Non-pigmented ciliary epithelial cell (primary cell): ENCODE measurements at places on chromosomes 13 and 19.

GRCh38 chr13:61350341-61350740 is 65.3 kb downstream of the PCDH20 start:
- no peak for DNase-seq

GRCh38 chr13:42279080-42279479 is 7.1 kb downstream of the AKAP11 start:
- no peak for DNase-seq

DNA sequence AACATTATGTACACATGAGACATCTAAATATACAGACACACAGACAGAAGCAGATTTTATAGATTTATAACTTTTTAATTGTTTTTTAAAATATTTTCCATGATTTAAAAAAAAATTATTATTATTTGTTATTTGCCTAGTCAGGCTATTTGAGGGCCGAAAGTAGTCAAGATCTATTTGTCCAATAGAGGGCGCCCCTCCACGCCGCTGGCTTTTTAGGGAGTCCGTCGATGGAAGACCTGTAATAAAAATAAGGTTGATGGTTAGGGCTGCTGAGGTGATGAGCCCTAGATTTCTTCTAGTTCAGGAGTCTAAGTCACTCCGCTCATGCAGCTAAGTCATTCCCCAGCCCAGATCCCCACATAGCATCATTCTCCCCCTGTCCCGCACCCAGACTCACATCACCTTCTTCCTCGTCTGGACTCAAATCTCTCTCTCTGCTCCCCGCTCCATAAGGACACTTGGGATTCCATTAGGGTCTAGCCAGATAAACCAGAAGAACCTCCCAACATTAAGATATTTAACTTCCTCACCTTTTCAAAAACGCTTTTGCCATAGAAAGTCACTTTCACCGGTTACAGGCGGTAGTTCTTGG is 33.9 kb upstream of the CEACAM21 start:
- no peak for DNase-seq

DNA sequence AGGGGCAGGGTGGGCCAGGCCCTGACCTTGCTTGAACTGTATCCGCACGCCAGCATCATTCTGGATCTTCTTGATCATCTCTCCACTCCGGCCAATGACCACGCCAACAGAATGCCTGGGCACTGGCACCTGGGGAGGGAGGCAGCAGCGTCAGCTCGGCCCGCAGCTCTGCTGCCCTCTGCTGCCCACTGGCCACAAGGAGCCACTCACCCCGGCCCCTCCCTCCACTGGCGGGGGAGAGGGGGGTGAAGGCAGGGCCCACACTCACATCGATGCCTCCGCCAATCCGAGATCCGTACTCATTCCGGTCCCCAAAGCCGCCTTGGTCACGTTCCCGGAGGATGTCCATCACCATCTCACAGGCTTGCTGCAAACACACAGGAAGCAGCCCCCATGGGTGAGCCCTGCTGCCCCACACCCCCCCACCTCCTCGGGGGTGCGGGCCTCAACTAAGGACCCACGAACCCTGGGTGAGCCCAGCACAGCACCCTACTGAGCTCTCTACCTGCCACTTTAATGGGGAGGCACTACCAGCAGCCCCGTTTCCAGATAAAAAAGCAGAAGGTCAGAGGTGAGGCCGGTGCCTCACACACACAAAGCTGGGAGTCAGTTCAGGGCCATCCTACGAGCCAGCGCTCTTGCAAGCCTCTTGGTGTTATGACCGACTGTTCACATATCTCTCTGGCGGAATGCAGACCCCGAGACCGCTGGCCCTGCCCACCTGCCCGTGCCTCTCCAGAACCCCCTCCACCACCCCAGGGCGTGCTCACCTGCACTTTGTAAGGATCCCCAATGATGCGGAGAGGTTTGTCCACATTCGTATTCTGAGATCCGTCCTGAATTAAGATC is 6.7 kb downstream of the KHSRP start:
- no peak for DNase-seq

DNA sequence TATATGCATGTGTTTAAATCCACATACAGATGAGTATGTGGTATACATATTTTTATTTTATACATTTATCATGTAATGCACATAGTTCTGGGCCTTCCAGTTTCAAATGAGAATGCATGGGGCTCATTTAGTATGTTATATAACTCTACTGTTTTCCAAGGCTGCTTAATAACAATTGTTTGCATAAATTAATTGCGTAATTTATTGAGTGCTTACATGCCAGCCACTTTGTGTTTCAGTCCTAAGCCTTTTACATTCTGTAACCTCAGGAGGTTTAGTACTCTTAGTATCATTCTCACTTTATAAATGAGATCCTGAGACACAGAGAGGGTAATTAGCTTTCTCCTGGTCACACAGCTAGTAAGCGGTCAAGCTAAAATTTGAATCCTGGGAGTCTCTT is 16.7 kb upstream of the CACNG8 start:
- no peak for DNase-seq

DNA sequence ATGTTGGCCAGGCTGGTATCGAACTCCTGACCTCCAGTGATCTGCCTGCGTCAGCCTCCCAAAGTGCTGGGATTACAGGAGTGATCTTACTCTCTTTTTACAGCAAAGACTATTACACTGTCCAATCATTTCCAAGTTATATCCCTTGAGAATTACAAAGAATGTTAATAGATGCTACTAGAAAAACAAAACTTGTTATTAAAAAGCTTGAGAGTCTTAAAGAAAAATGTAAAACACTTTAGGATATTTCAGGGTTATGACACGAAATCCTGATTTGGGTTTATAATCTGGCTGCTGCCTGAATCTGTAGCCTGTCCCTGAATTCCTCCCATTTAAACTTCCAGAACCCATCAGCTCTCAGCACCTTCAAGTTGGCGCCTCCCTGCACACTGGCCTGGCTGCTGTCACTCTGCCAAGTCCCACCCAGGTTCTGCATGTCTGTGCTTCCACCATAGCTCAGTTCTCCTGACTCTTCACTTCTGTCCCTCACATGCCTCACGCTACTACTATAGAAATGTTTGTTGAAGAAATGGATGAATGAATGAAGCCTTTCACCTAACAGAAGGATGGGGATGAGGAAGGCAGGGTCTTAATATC is 55.8 kb upstream of the RFXAP start:
- no peak for DNase-seq

DNA sequence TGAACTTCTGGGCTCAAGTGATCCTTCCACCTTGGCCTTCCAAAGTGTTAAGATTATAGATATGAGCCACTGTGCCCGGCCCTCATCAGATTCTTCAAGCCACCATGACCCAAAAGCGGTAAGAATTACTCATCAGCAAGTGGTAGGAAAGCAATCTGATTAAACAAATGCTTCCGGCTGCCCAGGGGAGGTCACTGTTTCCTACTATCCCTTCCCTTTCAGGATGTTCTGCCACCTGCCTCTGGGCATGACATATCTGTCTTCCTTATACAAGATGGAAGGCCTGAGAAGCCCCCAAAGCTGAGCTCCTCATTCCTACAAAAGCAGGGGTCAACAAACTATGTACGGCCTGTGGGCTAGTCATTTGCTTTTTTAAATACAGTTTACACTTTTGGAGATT is 7.0 kb downstream of the ABHD8 start:
- DNase-seq = no peak

DNA sequence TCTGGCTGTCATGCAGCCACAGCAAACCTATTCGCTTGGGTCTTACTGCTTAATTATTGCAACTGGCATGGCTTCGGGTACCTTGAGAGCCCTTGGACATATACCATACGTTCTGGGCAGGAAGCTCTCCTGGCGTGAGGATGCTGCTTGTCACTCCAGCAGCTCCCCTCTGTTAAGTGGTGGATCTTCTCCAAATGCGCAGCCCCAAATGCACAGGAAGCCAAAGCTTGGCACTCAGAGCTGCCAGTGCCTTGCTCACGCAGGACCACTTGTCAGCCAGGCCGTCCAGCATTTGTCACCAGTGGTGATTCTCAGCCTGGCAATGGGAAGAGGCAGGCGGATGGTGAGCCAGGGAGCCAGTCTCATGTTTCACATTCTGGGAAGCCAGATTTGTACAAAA is 158.6 kb downstream of the KATNAL1 start:
- DNase-seq = no peak

GRCh38 chr19:43872547-43873336 is 45.6 kb downstream of the ZNF283 start:
- no peak for DNase-seq

- no peak for DNase-seq
These were observed 25.0 kb upstream of the VWA8 start for GRCh38 chr13:41985788-41986508.

DNA sequence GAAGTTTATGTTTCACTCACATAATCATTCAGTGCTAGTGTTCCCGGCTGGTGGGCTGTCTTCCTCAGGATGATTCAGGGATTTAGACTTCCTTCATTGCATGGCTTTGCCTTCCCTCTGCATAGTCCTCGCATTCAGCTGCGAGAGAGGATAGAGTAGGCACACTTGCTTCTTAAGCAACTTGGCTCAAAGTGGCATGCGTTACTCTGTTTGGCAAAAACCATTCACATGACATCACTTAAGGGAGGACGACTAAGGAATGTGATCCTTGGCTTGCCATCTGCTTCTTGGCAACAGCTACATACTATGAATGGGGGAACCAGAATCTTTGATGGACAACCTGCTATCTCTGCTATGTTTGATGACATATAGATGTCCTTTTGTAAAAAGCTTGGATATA is 359.3 kb downstream of the TDRD3 start:
- no peak for DNase-seq

- no peak for DNase-seq
These were observed 84.6 kb downstream of the NALCN start for GRCh38 chr13:101331731-101332130.

- DNase-seq = no peak
These were observed 110.3 kb downstream of the GGACT start for GRCh38 chr13:100478107-100478809.

DNA sequence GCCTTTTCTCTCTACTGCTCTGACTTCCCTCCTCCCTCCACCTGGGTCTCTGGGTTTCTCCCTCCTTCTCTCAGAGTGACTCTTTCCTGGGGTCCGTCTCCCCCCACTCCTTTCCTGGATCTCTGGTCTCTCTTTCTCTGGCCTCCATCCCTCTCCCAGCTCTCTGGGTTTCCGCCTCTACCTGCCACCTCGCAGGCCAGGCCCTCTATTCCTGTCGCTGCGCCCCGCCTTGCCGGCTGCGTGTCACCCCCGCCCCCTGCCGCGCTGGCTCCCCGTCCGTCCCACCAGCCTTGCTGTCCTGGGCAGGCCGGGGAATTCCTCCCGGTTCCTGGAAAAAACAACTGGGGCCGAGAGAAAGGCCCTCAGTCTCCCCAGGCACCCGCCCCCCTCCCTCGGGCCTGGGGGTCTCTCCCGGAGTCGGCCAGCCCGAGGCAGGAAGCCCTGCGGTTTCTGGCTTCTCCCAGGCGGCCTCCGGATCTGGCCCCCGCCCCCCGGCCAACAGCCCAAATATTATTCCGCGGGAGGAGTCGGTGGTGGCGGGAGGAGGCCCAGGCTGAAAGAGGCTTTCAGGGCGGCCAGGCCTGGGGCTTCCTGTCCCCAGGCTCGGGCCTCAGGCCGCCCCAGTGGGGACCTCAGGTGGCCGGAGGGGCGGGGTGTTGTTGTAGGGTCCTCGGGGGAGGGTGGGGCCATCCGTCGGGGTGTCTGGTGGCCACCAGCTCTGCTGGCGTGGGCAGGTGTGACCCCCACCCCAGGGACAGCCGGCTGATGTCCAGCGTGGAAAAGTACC is 9.3 kb downstream of the IRF2BP1 start:
- DNase-seq = no peak

- no peak for DNase-seq
These were observed 46.9 kb upstream of the UQCRFS1 start for GRCh38 chr19:29259867-29260281.

DNA sequence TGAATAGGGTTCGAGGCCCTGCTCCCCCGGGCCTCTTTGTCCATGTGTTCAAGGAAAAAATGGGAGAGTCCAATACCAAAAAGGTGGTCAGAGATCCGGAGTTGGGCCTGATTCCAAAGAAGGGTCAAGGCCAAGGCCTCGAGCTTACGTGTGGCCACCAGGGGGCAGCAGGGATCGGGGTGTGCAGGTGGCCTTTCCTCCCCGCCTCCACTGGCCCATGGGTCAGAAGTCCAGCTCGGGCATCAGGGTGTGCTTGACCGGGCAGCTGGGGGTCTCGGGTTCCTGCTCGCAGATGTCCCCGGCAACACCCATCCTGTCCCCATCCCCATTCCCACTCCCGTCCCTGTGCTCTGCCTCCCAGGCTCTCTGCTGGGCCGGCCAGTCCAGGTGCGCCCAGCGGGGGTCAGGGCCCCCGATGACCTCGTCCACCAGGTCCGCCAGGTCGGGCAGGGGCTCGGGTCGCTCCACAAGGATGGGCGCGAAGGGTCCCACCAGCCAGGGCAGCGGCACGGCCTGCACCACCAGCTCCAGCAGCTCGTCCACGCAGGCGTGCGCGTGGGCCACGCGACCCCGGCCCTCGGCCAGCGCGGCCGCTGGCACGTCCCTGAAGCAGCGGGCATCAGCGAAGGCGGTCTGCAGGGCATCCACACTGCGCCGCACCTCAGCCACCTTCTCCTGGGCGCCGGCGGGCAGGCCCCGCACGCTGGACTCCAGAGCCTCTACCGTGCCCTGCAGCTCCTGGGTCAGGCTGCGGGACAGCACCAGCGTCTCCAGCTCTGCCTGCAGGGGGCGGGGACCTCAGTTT is 5.2 kb upstream of the PLIN4 start:
- DNase-seq = no peak
